ENCODE measurements at places on chromosomes 11 and 22.
A peak's percentile ranks its signal among the peaks of the same experiment; 100 is the strongest.

- peaks cover 3% of the 10 kb centered on the region for H3K27me3 ChIP-seq
- H3K4me1 ChIP-seq: no peaks in the 10 kb centered on the region
- H3K27ac ChIP-seq: no peak overlapping the region
- no peak for DNase-seq
- H3K4me3 ChIP-seq: no peak overlapping the region
- no peaks in the 10 kb centered on the region for H3K36me3 ChIP-seq
Measured at GRCh38 chr22:38050720-38051119, 6.5 kb upstream of the PICK1 start.

GRCh38 chr11:34207487-34208180, 102.2 kb downstream of the NAT10 start:
- H3K36me3 ChIP-seq: no peaks in the 10 kb centered on the region
- H3K27ac ChIP-seq: no peak overlapping the region
- no peak overlapping the region for H3K4me3 ChIP-seq
- no peaks in the 10 kb centered on the region for H3K27me3 ChIP-seq
- peaks cover 32% of the 10 kb centered on the region for H3K4me1 ChIP-seq

DNA sequence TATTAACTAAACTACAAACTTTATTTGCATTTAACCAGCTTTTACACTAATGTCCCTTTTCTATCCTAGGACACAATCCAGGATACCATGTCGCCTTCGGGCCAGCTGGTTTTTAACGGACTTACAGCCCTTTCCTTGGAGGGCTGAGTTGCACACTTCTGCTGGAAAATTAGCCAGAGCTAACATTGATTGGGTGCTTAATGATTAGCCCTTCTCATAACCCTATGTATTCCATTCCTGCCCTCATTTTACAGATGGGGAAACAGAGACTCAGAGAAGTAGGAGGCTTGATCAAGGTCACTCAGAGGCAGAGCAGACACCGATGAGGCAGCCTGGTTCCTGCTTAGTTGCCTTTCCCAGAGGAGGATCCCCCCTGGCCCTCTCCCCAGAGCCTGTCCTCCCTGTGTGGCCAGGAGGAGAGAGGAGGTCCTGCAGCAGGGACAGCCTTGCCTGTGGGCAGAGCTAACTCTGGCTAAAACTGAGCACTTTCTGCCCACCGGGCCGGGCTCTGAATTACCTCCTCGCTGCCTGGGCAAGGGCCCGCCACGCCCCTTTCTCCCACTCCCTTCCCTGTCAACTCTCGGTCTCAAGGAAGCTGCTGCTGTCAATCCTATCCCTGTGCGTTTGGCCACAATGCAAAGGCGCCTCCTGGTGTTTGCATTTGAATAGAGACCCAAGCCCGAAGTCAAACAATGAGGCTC, 59.6 kb upstream of the PAX6 start:
- peak; percentile 47 for DNase-seq
- H3K4me3 ChIP-seq: no peak overlapping the region
- no peaks in the 10 kb centered on the region for H3K4me1 ChIP-seq
- H3K27me3 ChIP-seq: peaks cover 22% of the 10 kb centered on the region

- DNase-seq: no peak
- H3K36me3 ChIP-seq: no peaks in the 10 kb centered on the region
- H3K27me3 ChIP-seq: no peaks in the 10 kb centered on the region
Measured at GRCh38 chr22:47189056-47189916, 426.8 kb downstream of the TBC1D22A start.

DNA sequence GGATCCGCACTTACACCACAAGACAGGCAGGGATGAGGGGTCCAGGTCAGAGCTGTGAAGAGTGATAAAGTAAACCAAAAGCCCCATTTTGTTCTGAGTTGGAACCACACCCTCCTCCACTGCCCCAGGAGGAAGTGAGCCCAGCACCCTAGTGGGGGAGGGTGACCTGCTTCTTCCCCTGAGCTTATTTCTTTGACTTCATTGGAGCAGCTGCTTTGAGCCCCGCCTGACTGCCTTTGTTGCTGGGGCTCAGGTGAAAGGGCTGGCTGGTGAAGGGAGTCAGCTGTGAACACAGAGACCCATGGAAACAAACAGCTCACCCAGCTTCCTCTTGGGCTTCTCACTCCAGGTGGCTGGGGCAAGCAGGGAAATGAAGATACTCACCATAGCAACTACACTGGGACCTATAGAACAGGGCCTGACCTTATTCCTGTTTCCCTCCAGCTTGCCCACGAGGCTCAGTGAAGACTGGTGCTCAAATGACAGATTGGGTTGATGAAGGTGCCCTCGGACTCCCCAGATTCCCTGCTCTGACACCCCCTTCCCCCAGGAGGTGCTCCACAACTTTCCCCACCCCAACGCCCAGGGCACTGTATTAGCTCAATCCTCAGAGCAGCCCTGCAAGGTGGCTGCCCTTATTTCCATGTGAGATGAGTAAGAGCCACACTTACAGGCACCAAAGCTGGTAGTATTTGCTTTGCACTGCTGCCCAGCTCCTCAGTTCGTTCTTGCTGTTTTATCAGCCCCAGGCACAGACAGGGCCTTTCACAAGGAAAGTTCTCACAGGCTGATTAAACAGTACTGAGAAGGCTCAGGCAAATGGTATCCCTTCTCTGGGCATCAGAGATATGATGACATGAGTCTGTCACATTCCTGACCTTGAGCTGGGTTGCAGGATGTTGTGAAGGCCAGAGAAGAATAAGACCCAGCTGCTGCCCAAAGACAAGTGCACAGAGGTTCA, 2.4 kb downstream of the UCP2 start:
- no peaks in the 10 kb centered on the region for H3K27me3 ChIP-seq
- peaks cover 68% of the 10 kb centered on the region for H3K36me3 ChIP-seq
- peaks cover 61% of the 10 kb centered on the region for H3K4me1 ChIP-seq

- H3K4me1 ChIP-seq: peaks cover 22% of the 10 kb centered on the region
- H3K36me3 ChIP-seq: peaks cover 45% of the 10 kb centered on the region
- no peak overlapping the region for H3K4me3 ChIP-seq
- no peak for DNase-seq
- H3K27ac ChIP-seq: no peak overlapping the region
- no peaks in the 10 kb centered on the region for H3K27me3 ChIP-seq
Measured at GRCh38 chr11:47572715-47573255, 6.0 kb downstream of the KBTBD4 start.

DNA sequence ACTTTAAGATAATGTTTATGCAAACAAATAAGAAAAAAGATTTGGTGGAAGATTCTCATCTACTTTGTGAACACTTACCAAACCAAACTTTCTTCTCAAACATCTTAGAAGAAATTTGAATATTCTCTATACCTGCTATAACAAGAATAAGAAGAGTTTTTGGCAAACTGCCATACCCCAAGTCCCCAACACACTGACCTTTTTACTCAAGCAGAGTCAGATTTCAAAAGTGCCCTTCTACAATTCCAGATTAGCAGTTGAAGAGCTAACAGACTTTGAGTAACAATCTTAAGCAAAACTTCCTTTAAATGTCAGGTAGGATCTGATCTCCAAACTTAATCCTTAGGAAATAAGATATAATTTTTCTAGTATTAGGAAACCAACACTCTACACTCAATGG, 33.9 kb downstream of the TSG101 start:
- DNase-seq: no peak
- H3K27ac ChIP-seq: no peak overlapping the region

DNA sequence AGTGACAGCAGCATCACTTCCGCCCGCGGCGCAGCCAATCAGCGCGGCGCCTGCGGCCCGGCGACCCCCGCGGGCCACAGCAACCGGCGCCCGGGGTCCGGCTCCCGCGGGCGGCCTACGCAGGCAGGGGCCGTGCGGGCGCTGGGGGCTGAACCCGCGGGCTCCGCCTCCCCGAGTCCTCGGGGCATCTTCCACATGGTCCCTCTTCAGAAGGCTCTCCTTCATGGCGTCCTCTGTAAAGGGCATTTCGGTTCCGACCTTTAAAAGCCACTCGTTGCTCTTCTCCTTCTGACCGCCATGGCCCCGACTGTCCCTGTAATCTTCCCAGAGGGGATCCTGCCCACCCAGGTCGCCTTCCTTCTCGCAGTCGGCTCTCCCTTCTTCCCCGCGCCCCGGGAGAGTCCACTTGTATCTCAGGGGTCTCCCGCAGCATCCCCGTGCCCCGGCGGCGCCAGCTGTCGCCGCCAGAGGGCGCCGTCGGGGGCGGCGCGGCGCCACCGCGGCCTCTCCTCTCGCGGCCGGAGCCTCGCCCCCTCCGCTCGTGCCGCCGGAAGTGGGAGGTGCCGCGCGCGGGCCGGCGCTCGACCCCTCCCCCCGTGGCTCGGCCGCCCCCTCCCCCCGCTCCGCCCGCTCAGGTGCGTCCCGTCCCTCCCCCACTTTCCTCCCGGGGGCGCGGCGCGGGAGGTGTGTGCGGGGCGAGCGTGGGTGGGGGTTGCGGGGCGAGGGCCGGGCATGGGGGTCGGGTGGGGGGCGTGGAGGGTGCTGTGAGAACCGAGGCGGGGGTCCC, at the start of gene RNF214:
Gene RNF214 (plus strand): TSS at position 580 of the 787 bp plus-strand sequence. CDS start 1,602 bp downstream, outside the sequence.
- peak within 1 kb of the TSS; percentile 94 for H3K4me3 ChIP-seq
- H3K27ac ChIP-seq: peak within 1 kb of the TSS; percentile 98
- DNase-seq: peak; percentile 71
- no peaks in the 10 kb centered on the region for H3K27me3 ChIP-seq

GRCh38 chr11:118339281-118339961, 3.1 kb downstream of the CD3D start:
- peaks cover 38% of the 10 kb centered on the region for H3K4me1 ChIP-seq
- H3K4me3 ChIP-seq: peak overlapping the region; percentile 81
- peak; percentile 34 for DNase-seq

GRCh38 chr11:45275828-45276227, 10.3 kb downstream of the SYT13 start:
- no peaks in the 10 kb centered on the region for H3K36me3 ChIP-seq
- no peak overlapping the region for H3K27ac ChIP-seq
- DNase-seq: no peak
- peaks cover 38% of the 10 kb centered on the region for H3K27me3 ChIP-seq

DNA sequence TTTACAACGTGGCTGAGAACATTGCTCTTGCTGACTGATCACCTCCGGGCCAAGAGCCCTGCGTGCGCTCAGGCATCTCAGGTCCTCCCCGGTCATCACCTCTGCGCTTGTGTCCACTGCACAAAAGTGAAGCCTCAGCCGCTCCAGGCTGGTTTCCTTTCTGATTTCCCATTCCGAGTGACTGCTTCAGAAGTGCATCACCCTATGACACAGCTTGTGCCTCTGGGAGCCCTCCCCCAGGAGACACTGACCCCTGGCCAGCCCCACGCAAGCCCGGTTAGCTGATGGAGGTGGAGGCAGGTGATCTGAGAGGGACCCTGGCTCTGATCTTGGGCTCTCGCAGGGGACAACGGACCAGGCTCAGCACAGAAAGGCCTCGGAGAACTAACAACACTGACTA, 38.3 kb upstream of the GNB1L start:
- no peak for DNase-seq
- peaks cover 13% of the 10 kb centered on the region for H3K36me3 ChIP-seq
- peak overlapping the region; percentile 97 for H3K27ac ChIP-seq
- H3K27me3 ChIP-seq: no peaks in the 10 kb centered on the region
- H3K4me3 ChIP-seq: peak overlapping the region; percentile 73

GRCh38 chr11:76629116-76629852, 41.3 kb downstream of the LRRC32 start:
- DNase-seq: peak; percentile 86
- peak overlapping the region; percentile 93 for H3K27ac ChIP-seq

DNA sequence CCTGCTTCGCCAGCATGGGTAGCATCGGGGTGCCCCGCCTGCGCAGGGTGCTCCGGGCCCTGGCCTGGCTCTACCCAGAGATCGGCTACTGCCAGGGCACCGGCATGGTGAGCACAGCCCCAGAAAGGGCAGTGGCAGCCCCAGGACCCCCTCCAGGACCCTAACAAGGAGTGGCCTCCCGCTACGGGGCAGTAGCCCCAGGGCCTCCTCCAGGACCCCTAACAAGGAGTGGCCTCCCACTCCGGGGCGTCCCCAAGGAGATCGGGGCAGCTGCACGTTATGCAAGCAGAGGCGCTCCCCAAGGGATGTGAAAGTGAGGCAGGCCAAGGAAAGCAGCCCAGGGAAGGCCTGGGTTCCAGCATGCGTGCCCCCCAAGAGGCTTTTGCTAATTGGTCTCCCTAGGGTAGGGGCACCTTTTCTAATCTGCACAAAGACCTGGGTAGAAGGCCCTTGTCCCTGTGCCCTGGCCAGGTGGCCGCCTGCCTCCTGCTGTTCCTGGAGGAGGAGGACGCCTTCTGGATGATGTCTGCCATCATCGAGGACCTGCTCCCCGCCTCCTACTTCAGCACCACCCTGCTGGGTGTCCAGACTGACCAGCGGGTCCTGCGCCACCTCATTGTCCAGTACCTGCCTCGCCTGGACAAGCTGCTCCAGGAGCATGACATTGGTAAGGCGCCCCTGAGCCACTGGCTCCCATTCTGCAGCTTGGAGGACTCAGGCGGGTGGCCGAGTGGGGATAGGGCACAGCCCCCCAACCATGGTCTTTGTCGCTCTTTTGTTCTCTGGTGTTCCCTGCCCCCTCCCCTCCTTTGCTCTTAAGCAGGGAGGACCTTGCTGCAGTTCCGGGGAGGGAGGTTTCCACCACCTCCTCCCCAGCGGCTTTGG, 35.0 kb downstream of the SGSM3 start:
- peaks cover 28% of the 10 kb centered on the region for H3K36me3 ChIP-seq
- no peak overlapping the region for H3K4me3 ChIP-seq
- H3K27me3 ChIP-seq: no peaks in the 10 kb centered on the region
- no peak overlapping the region for H3K27ac ChIP-seq
- peaks cover 35% of the 10 kb centered on the region for H3K4me1 ChIP-seq
- no peak for DNase-seq

- H3K4me3 ChIP-seq: no peak overlapping the region
- H3K27me3 ChIP-seq: no peaks in the 10 kb centered on the region
- no peak for DNase-seq
- peaks cover 52% of the 10 kb centered on the region for H3K36me3 ChIP-seq
Measured at GRCh38 chr11:3825473-3826154, 15.1 kb downstream of the RHOG start.

- H3K36me3 ChIP-seq: peaks cover 44% of the 10 kb centered on the region
- peak overlapping the region; percentile 97 for H3K4me3 ChIP-seq
- H3K4me1 ChIP-seq: peaks cover 26% of the 10 kb centered on the region
- peak overlapping the region; percentile 99 for H3K27ac ChIP-seq
- H3K27me3 ChIP-seq: no peaks in the 10 kb centered on the region
Measured at GRCh38 chr11:123063826-123064657, 2.1 kb upstream of the HSPA8 start.

GRCh38 chr11:56089697-56090096, 3.4 kb upstream of the OR8I2 start:
- H3K27me3 ChIP-seq: no peaks in the 10 kb centered on the region
- no peaks in the 10 kb centered on the region for H3K36me3 ChIP-seq
- DNase-seq: no peak

DNA sequence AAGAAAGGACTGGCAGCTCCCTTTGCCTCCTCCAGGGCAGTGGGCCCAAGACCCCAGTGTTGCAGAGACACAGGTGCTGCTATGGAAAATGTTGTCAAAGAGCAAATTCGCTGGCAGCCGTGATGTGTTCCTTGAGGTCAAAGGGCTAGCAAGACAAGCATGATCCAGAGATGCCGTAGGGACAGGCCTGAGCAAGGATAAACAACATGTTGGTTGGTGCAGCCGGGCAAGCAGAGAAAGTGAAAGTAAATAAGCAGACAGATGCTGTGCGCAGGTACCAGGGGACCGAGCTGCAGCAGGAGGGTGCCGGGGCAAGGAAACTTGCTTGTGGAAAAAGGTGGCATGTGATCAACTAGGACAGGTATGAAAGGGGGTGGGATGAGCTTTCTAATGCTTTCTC, 125.5 kb upstream of the NECTIN1 start:
- H3K36me3 ChIP-seq: no peaks in the 10 kb centered on the region
- no peak for DNase-seq
- peaks cover 3% of the 10 kb centered on the region for H3K27me3 ChIP-seq
- no peaks in the 10 kb centered on the region for H3K4me1 ChIP-seq
- no peak overlapping the region for H3K27ac ChIP-seq

GRCh38 chr11:13297917-13298356, 20.3 kb downstream of the BMAL1 start:
- peak; percentile 73 for DNase-seq
- no peaks in the 10 kb centered on the region for H3K27me3 ChIP-seq
- H3K36me3 ChIP-seq: peaks cover 4% of the 10 kb centered on the region
- H3K27ac ChIP-seq: peak overlapping the region; percentile 80
- H3K4me3 ChIP-seq: no peak overlapping the region

GRCh38 chr22:30214703-30215407, 31.7 kb downstream of the LIF start:
- no peaks in the 10 kb centered on the region for H3K27me3 ChIP-seq
- no peak overlapping the region for H3K27ac ChIP-seq

All from activated CD8-positive, alpha-beta T cell treated with anti-CD3 and anti-CD28 coated beads for 36 hours (primary cell).